ENCODE measurements at places on chromosomes 6 and 20.
A peak's percentile ranks its signal among the peaks of the same experiment; 100 is the strongest.

GRCh38 chr20:62583424-62583920 lies 58.8 kb upstream of the SLCO4A1 start:
- DNase-seq: no peak

DNA sequence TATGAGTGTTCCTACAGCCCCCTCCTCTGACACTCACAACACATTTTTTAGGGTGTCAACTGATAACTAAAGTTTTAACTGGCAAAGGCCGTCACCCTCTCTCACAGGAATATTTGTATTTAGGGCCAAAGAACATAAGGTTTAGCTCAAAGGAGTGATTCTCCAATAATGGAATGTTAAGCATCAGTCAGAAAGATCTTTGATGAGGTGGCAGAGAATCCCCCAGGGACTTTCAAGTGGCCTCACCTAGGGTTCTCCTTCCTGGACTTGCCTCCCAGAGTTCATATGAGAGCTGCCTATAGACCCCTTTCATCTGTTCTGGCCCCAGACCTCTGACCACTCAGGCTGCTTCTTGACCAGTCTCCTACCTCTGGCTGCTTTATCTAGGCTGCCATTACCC lies 7.4 kb upstream of the SCUBE3 start:
- no peak for DNase-seq

DNA sequence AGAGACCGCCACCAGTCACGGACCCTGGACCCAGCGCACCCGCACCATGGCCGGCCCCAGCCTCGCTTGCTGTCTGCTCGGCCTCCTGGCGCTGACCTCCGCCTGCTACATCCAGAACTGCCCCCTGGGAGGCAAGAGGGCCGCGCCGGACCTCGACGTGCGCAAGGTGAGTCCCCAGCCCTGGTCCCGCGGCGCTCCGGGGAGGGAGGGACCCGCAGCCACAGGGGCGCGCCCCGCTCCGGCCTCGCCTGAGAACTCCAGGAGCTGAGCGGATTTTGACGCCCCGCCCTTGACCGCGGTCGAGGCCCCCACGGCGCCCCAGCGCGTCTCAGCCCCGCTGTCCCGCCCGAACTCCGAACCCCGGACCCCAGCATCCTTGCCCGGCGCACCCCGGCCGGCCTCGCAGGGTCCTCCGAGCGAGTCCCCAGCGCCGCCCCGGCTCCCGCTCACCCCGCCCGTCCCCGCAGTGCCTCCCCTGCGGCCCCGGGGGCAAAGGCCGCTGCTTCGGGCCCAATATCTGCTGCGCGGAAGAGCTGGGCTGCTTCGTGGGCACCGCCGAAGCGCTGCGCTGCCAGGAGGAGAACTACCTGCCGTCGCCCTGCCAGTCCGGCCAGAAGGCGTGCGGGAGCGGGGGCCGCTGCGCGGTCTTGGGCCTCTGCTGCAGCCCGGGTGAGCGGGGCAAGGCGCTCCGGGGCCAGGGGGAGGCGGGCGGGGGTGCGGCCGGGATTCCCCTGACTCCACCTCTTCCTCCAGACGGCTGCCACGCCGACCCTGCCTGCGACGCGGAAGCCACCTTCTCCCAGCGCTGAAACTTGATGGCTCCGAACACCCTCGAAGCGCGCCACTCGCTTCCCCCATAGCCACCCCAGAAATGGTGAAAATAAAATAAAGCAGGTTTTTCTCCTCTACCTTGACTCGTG lies at the start of gene OXT:
Gene OXT, plus strand, starts transcription at position 11 of the 920 bp plus-strand sequence. Its CDS starts 36 bp downstream, at position 47.
- DNase-seq: peak; percentile 56

DNA sequence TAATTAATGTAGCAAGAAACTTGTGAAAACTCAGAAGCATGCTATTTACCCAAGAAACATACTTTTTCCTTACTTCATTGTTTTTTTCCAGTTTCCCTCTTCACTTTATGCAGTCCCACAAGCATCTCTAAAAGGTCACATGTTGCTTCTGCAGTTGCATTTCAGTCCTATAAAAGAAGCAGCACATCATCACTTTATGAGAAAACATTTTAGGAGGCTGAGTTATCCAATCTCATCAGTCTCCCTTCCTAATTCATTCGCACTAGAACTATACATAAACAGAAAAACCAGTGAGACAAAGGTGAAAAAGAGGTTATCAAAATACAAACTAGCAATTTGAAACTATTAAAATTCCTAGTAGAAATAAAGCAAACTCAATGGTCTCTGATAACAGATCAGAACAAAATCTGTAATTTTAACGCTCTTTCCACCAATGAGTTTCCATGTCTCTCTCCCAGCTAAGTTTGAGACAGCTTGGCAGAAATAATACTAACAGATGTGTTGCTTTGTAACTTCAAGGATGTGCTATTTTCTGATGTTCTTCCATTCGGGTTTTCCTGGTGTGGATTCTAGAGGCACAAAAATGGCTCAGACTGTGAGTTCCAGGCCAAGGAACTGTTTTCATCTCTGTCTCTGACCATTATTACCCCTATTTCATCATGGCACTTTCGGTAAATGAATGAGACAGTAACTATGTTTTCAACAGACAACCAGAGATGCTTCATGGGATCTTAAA lies 48.4 kb downstream of the ZHX3 start:
- DNase-seq: no peak

- no peak for DNase-seq
Observed at GRCh38 chr6:149242883-149243282, 74.6 kb upstream of the TAB2 start.
